Stimulated activated effector memory CD8-positive, alpha-beta T cell treated with anti-CD3 and anti-CD28 coated beads, Interleukin-12 subunit alpha, Interleukin-12 subunit beta, amount 100 ng/mL, for 72 hours (primary cell): ENCODE measurements at places on chromosomes 16 and 17.
A peak's percentile ranks its signal among the peaks of the same experiment; 100 is the strongest.

DNA sequence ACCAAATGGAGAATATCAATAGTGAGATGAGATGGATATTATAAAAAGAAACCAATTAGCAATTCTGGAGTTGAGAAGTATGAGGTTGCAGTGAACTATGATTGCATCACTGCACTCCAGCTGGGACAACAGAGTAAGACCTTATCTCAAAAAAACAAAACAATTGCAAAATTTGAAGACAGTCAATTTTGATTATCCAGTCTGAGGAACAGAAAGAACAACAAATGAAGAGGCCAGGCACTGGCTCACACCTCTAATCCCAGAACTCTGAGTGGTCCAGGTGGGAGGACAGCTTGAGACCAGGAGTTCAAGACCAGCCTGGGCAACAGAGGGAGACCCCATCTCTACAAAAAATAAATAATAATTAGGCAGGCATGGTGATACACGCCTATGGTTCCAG lies 35.0 kb downstream of the USP32 start:
- DNase-seq: no peak

GRCh38 chr17:8918807-8919465 lies 46.6 kb downstream of the PIK3R5 start:
- DNase-seq: no peak

DNA sequence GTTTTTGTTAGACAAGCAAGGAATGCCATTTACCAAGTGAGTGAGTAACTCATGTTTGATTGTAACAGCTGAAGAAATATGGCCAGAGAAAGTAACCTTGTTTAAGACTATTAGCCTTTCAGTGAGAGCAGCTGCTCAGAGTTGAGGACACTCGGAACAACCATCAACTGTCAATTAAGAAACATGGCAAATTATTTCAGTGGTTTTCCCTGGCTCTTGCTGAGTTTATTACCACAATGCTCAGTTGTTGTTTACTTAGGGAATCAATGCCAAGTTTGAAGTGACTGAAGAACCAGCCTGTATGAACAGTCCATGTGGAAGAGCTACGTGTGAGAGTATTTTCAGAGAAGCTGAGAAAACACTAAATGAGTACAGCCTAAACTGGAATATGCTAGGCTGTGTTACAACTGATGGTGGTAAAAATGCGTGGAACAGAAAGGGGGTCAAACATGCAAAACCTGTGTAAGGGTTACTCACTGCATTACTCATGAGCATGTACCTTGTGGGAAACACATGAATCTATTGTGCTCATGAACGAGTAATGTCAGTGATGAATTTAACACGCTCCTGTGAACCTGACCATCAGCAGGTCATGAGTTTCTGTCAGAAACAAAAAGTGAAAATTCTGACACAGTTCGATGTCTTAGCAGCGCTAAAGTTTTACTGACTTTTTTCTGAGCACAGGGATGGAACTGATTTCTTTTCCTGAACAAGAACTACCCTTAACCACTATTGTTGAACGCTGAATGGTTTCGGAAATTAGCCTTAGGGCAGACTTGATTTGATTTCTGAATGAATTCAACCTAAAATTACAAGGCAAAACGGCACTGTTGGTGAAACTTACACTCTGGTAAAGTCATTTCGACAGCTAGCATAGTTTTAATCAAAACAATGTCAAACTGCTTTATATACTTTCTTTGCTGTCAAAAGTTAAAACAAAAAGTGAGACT lies 33.5 kb downstream of the GNA13 start:
- no peak for DNase-seq

- DNase-seq: no peak
Measured at GRCh38 chr17:18238299-18238698, 12.9 kb downstream of the LLGL1 start.

GRCh38 chr16:85398688-85399582 lies 214.2 kb upstream of the GSE1 start:
- DNase-seq: no peak

DNA sequence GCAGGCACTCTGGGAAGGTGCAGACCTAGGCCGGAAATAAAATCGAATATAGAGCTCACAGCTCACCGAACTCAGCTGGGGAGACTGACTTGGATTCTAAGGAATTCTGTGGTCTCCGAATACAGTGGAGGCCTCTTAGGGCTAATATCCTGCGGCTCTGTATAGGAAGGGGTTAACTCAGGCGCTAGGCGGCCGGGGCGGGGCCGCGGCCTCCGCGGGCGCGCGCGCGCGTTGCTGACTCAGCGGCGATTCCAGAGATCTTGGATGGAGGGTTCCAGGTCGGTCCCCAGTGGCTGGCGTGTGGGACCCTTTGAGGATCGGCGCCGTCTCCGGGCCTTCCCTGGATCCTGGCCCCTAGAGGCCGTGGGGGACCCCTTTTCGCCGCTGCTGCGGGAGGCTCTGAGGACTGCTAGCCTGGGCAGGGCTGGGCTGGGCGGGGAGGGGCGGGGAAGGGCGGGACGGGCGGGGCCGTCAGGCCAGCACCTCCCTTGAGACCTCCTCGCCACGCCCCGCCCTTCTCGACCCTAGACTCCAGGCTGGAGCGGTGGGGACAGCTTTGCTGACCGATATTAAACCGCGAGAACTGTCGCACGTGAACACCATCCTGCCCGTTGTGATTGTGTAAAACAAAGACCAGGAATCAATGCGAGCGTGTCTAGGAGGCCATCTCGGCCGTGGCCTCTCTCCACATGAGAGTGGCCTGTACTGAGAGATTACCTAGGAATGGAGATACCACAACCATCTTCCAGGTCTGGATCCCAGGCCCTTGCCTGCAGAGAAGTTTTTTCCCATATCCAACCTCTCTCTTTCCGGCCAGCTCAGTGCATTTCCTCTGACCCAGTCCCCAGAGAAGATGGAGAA lies 1.4 kb upstream of the PLEKHH3 start:
- DNase-seq: peak; percentile 94

DNA sequence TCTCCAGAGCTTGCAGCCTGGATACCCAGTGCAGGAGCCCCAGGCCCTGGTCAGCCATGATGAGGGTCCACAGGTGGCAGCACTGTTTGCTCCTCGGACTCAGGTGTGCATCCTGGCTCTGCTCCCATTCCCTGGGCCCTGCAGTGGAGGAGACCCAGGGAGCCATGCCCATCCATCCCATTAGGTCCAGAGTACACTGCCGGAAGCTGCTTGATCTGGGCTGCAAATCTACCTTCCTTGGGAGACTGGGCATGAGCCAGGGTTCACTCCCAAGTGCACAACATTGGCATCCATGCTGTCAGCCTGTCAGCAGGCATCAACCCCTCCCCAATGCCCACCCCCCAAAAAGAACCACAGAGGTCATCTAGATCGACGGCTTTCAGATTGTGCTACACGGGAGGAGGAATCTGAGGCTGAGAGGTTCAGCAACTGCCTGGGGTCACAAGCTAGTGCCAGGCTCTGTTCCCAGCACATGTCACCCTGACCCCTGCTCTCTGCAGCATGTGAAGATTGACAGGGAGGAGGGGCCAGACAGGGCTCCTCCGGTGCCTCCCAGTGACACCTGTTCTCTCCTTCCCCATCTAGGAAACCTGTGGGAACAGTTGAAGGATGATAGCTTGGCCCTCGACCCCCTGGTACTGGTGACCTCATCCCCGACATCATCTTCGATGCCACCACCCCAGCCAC lies 15.7 kb downstream of the UNC119 start:
- DNase-seq: no peak

GRCh38 chr17:34252095-34252443 lies 3.0 kb upstream of the CCL2 start:
- no peak for DNase-seq

- no peak for DNase-seq
Measured at GRCh38 chr17:45403906-45404490, 28.7 kb downstream of the ARHGAP27 start.

GRCh38 chr17:39753514-39754160 lies 15.9 kb downstream of the GRB7 start:
- no peak for DNase-seq

DNA sequence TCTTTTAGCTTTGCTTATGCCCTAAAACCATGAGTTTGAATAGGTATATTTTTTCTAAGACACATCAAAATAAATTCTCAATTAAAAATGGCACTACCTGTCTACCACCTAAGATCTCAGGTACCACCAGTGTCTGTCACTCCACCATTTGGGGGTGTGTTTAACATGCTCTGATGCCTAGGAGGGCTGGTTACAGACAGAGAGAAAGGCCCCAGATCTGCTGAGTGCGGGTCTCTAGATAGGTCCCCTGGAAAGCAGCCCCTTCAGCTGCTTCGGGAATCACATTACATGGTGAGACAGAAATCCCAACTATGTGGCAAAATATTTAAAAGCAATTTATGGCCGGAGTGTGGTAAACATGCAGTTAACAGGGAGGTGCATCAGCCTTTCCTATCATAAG lies 653 bp upstream of the VAC14 start:
- no peak for DNase-seq

GRCh38 chr16:11298143-11298900 lies 17.2 kb upstream of the PRM1 start:
- DNase-seq: no peak

- DNase-seq: no peak
Measured at GRCh38 chr17:18160128-18160856, 23.3 kb upstream of the ALKBH5 start.

GRCh38 chr17:57523926-57524632 lies 221.0 kb downstream of the CCDC182 start:
- no peak for DNase-seq

DNA sequence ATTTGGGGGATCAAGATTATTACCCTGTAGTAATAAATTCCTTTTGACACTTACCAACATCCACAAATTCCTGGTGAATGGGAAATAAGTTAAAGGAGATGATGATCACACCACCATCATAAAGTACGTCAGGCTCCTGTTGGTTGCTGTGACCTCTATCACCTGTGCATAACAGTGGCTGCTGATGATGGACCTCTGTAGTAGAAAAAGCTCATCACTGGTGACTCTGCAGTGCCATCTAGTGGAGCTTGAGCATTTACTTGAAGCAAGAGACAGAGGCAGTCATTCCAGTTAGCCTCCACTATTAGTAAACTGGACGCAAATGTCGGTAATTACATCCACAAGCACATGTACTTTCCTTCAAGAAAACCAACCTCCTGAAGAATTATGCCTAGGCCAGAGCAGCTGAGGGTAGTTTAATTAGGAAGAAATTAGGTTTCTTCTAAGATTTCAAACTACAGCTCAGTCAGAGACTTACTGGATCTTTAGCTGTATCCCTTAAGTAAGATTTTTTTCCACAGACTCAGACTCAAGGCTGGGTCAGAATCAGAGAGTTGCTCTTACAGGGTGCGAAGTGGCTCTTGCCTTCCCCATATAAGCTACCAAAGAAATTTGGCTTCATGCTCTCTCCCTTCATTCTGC lies 39.3 kb downstream of the CYB561 start:
- DNase-seq: peak; percentile 52

GRCh38 chr17:78694805-78695531 lies 87.1 kb downstream of the CYTH1 start:
- no peak for DNase-seq

GRCh38 chr17:73237714-73238113 lies 24.0 kb downstream of the CPSF4L start:
- no peak for DNase-seq

DNA sequence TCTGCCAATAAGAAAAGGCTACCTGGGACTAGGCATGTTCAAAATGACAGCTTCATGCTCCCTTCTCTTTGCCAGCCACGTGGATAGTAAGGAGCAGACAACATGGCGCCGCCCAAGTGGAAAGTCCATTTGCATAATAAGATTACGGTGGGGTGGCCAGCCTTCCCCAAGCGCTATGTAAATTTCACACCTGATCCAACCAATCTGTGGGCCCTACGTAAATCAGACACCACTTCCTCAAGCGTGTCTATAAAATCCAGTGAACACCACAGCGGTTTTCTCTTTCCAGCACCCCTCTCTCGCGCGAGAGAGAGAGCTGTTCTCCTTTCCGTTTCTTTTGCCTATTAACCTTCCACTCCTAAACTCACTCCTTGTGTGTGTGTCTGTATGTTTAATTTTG lies 140.3 kb upstream of the ERCC4 start:
- DNase-seq: no peak

DNA sequence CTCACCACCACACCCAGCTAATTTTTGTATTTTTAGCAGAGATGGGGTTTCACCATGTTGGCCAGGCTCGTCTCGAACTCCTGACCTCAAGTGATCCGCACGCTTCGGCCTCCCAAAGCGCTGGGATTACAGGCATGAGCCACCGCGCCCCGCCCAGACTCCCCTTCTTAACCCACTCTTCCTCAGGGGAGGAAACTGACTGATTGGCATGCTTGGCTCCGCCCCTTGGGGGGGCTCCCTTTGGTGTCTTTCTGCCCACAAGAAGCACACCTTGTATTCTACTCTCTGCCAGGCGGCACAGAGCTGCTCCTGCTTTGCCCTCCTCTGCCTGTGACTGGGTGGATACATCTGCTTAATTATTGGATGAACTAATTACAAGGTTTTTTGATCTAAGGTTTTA lies 4.7 kb upstream of the ASGR2 start:
- no peak for DNase-seq

GRCh38 chr16:4365615-4366014 lies 6.0 kb upstream of the VASN start:
- no peak for DNase-seq

- no peak for DNase-seq
Measured at GRCh38 chr16:67786491-67786890, 19.9 kb downstream of the RANBP10 start.

DNA sequence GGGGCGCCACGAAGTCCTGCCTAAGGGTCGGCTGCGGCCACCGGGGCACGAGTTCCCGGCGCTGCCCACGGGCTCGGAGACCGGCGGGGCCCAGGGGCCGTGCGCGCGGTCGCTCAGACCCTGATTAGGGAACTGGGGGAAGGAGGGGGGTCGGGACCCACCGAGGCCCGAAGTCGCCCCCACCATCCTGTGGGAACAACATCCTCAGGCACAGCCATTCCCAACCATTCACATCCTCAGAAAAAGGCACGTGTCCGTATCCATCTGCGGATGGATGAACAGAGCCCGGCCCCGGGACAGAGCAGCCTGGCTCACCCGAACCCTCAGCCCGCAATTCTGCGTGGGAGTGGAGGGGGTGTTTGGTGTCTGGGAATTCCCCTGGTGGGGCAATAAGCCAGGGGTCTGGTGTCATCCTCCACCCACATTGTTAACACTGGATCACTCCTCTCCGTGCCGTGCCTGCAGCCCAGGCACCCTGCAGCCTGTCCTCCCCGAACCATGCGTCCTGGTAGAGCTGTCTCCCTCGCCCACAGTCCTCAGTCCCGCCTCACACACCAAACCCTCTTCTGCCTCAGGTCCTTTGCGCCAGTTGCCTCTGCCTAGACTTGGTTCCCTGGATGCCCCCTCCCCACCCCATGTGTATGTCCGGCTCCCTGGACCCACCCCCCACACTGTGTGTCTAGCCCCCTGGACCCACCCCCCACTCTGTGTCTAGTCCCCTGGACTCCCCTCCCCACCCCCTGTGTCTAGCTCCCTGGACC lies 789 bp upstream of the CCDC57 start:
- DNase-seq: peak; percentile 72

- no peak for DNase-seq
Measured at GRCh38 chr16:62638964-62639870, 603.0 kb upstream of the CDH8 start.
